Kidney epithelial cell (primary cell): ENCODE measurements at places on chromosomes 3 and 15.

- no peak for DNase-seq
Observed at GRCh38 chr3:184339001-184339400, 1.6 kb downstream of the FAM131A start.

GRCh38 chr3:38001456-38002081, 11.0 kb downstream of the VILL start:
- DNase-seq: no peak

DNA sequence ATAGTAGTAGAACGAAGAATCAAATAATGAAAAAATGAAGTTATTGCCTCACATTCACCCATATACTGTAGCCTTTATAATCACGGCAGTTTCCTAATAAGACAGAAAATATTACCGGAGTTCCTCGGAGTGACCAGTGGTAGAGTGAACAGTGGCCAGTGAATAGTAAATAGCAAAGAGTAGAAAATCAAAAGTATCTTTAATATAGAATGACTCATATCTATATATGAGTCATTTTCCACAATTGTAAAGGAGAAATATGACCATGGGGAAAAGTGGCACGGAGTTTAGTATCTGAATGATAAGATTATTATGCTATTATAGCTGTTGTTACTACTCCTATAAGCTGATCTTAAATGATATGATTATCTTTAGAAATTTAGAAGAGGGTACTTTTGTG, 38.5 kb downstream of the ZBTB20 start:
- DNase-seq: no peak

- DNase-seq: no peak
Observed at GRCh38 chr3:176935194-176935888, 261.9 kb downstream of the TBL1XR1 start.

DNA sequence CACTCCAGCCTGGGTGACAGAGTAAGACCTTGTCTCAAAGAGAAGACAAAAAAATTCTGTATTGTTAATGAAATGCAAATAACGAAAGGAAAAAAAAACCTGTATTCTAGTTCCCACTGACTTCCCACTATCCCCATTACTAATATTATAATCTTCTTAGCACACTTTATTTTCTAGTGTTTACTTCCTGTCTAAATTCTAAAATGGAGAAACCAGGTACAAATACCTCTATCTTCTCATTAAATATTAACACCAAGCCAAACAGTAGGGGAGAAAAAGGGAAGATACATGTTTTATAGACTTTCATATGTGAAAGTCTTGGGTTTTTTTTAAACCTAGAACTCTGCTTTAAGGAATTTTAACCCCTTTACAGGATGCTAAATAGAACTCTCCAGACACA, 55.3 kb upstream of the PLXND1 start:
- no peak for DNase-seq
